ENCODE measurements at places on chromosomes 7 and 10.

DNA sequence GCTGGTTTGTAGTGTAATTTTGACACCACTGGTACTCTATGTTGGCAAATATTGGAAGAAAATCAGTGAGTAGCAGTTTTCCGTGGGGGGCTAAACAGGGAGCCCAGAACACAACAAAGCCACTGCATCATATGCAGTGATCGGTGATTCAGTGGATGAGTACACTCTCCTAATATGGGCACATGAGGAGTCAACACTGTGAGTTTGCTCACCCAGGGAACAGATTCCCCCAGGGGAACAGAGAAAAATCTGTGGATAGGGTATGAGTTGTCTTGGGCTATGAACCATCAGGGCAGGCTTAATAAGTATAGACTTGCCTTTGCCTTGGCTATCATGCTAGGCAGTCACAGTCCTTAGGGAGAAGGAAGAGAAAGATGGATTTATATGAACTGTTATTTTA is 227.7 kb upstream of the SEMA3E start:
- DNase-seq: no peak

DNA sequence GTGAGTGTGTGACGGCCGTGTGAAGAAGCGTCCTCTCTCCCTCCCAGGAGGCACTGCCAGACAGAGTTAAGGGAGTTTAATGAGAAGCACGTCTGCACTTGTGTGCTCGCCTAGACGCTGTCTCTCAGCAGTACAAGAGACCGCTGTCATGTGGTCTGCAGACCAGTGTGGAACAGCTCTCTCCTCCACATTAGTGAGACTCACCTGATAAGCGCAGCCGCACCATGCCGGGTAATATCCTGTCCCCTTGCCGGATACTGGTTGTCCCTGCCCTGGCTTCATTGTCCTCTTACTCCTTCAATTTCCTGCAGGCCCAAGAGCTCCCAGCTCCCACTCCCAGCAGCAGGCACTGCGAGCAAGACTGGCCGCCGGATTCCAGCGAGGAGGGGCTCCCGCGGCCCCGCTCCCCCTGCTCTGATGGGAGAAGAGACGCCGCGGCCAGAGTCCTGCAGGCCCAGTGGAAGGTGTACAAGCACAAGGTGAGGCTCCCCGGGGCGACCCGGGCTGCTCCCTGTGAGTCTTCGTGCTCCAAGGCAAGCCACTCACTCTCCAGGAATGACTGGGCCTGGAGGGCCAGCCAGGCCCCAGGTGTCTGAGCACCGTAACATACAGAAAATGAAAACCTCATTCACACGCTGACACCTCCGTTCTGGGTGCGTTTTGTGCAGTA is 33.5 kb upstream of the TTYH3 start:
- DNase-seq: no peak

DNA sequence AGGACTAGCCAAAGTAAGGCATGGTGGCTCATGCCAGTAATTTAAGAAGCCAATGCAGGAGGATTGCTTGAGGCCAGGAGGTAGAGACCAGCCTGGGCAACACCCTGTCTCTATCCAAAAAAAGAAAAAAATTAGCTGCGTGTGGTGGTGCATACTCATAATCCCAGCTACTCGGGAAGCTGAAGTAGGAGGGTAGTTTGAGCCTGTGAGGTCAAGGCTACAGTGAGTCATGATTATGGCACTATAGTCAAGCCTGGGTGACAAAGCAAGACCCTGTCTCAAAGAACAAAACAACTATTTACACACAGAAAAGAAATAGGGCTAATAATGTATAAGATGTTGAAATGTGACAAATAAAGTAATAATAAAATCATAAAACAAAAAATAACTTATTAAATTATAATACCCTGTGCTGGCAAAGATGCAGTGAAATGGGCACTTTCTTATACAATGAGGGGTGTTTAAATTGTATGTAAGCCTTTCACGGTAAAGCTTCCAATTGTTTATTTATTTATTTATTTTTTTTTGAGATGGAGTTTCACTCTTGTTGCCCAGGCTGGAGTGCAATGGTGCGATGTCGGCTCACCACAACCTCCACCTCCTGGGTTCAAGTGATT is 175.2 kb downstream of the TPST1 start:
- no peak for DNase-seq

DNA sequence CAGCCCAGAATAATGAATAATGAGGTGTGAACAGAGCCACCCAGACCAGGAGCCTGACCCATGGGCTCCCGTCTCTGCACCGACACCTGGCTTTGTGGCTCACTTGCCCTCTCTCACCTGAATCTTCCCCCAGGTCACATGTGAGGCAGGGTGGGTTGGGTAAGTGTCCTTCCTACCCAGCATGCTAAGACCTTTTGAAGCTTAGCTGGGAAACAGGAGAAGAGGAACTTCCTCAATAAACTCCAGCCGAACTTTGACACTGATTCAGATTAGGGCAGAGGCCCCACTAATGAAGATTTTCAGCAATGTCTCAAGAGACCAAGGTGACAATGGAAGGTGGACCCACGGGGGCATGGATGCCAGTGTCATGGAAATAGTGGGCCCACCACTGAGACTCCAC is 46.6 kb upstream of the AQP1 start:
- DNase-seq: no peak
